ENCODE measurements at places on chromosomes 5 and 9.

GRCh38 chr5:121090822-121091221, 626.7 kb downstream of the PRR16 start:
- no peak for DNase-seq

- DNase-seq = no peak
Measured at GRCh38 chr9:71249729-71250317, 128.4 kb upstream of the TRPM3 start.

GRCh38 chr9:94951324-94952135, 225.0 kb downstream of the AOPEP start:
- no peak for DNase-seq

- DNase-seq = no peak
Measured at GRCh38 chr5:63029891-63030290, 451.3 kb downstream of the LRRC70 start.

- no peak for DNase-seq
Measured at GRCh38 chr5:4576908-4577307, 563.2 kb upstream of the ADAMTS16 start.

DNA sequence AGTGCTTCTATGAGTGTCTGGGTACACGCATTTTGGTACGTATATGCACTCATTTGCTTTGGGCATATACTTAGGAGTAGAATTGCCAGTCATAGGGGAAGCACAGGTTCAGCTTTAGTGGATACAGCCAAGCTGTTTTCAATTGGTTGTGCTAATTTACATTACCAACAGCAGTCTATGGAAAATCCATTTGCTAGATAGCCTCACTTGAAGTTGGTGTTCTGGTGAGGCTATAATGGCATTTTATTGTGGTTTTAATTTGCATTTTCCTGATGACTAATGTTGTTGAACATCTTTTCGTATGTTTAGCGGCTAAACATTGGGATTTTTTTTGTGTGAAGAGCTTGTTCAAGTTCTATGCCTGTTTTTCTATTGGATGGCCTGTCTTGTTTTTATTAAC, 76.8 kb upstream of the ANKH start:
- no peak for DNase-seq

DNA sequence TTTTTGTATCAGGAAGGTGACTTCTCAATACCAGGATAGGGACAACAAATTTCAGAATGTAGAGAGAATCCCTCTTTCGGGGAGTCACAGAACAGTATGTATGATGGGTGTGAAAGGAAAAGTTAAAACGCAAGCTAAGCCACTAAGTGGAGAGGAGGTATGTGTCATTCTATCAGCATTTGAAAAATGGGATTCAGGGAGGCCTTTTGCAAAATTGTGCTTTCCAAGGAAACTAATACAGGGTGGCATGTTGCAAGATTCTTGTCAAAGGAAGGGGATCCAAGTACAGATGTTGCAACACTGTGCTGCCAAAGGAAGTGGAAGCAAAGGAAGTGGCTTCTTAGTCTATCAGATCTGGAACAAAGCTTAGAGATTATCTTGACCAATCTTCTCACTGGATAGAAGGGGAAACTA, 12.6 kb upstream of the TNIP1 start:
- no peak for DNase-seq

- DNase-seq = no peak
Measured at GRCh38 chr5:55758231-55758630, 20.4 kb downstream of the DDX4 start.

All from activated T-helper 1 cell treated with anti-CD3 and anti-CD28 coated beads, Interleukin-2, amount 50 U/mL, for 16 hours (primary cell).